Immature natural killer cell (primary cell): ENCODE measurements at places on chromosomes 6 and 20.

DNA sequence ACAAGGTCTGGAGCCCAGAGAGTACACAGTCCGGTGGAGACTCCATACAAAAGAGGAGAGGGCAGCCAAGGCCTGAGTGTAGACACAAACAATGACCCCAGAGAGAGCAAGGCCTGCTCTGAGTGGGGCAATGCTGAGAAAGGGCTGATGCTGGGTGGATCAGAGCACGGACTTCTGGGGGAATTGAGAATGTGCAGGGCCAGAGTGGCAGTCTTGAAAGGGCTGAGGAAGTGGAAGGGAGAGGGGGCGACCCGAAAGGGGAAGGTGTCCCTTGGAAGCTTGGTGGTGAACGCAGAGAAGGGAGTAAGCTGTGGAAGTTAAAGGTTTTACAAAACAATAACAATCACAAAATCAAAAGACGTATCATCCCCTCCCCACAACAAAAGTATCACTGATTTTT, 12.0 kb upstream of the GRM4 start:
- no peak for DNase-seq

- no peak for DNase-seq
Measured at GRCh38 chr20:60867589-60867988, 384.5 kb upstream of the CDH4 start.

GRCh38 chr6:24915641-24916040, 20.1 kb downstream of the RIPOR2 start:
- no peak for DNase-seq

DNA sequence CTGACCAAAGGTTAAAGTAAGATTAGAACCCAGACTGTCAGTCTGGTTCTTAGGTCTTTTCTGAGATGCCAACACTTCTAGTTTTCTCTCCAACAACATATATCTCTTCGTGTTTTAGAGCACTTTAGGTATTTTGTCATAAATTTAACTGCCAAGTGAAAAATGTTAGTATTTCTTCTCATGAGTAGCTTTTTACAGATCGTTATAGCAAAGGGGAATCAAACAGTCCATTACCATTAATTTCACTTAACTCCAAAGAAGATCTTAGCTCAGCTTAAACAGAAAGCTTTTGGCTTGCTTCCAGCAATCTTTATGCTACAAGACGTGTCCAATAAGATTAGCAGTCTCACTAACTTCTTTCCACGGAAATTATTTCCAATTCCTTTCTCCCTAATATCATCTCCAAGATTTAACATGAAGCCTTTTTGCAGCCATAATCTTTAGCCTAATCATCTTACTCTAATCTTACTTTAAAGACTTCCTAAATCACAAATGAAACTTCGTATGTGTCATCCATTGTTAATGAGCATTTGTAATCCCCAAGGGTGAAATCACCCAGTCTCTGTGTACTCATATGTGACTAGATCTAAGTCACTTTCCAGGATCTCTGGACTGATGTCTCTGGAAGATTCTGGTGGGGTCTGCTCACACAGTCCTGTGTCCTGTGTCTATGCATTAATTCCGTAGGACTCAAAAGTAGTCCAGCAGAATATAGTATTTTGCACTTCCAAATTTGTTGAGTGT, 38.7 kb downstream of the MOXD1 start:
- DNase-seq, result no peak

DNA sequence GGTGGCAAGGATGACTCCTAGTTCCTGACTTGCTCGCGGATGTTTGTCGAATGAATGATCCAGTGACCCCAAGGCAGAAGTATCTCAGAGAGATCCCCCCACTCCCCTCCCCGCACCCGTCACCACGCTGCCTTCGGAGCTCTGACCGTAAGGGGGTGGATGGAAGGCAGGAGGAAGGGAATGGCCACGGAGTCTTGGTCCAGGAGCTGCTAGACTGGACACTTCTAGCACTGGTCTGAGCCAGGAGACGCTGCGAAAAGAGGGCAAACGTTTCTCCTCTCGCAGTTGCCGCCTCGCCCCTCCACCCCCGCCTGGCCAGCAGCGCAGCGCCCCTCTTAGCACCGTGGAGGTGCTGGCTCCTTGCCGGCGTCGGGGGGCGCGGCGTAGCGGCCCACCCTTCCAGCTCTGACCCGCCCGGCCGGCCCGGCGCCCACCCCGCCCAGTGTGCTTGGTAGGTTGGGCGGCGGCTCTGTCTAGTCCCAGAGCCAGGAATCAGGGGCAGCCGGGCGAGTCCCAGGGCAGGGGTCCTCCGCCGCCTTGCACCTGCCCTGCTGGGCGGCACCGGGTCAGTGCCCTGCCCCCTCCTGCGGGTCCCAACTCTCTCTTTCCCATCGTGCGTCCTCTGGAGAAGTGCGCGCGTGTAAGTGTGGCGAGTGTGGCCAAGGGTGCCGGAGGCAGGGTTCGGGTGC, 2.4 kb upstream of the DBNDD2 start:
- no peak for DNase-seq

DNA sequence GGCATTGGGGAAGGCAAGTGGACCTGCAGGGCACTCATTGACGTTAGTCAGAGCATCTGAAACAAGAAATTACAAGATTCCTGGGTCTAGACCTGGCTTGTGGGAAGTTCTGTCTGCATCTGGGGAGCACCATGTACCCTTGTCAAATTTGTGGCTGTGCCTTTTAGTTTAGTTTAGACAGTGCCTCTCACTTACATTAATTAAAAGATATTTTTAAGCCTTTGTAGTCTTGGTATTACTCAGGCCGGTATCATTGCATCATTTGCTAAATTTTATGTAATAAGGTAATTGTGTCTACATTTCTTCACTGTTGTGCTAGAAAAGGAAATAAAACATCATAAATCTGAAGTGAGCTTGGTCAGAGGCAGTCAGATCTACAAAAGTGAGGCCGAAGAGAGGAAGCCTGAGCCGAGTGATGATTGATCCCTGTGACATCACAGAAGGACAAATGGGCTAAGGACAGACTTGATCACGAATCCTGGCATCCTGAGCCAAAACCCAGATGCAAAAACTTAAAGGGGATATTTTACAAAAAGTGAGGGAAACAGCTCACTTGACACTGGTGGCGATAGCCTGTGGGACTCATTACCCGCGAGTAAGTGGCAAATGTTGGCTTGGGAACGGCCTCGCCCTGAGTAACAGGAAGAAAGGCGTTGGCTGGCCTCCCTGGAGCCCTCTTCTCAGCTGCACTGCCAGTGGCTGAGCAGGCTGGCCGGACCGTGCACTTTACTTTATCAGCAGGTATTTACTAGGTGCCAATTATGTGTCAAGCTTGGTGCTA, 106.5 kb downstream of the TCP11 start:
- DNase-seq, result no peak

- DNase-seq, result no peak
Measured at GRCh38 chr20:51277961-51278360, 255.1 kb upstream of the KCNG1 start.

- no peak for DNase-seq
Measured at GRCh38 chr6:34615574-34616226, 59.6 kb upstream of the SPDEF start.

GRCh38 chr6:46452312-46452917, 38.8 kb downstream of the RCAN2 start:
- DNase-seq, result no peak

GRCh38 chr6:31749301-31750036, 9.7 kb downstream of the MSH5 start:
- no peak for DNase-seq

DNA sequence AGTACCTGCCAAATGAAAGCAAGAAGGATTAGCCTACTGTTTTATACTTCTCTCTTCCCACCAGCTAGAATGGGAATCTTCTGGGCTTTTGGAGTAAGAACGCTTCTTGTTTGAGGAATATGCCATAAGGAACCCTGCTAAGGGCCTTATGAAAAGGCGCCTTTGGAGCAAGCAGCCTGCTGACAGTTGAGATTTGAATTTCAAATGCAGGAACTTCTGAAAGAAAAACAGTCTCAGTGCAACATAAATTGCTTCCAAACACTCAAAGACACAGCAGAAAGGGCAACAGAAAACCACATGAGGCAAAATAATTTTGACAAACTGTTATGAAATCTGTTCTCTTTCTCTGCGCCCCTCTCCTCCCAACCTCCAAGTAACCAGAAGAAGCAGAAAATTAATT, 149.4 kb upstream of the B3GAT2 start:
- DNase-seq, result no peak

DNA sequence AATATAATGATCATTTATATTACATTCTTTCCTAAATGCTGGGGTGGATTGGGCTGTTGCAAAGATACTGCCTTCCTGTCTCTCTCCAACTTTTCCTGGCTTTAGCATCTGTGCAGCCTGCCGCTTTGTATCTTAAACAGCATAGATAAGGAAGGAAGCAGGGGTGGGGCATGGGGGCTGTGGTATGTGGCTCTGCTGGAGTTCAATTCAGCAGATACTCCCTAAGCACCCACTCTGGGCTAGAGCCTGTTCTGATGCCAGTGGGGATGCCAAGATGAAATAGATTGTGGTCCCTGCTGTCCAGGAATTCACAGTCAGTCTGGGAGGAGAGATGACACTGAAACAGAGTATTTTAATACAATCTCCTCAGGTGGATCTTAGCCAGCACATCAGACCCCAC, 56.8 kb downstream of the EIF2S2 start:
- DNase-seq, result no peak

DNA sequence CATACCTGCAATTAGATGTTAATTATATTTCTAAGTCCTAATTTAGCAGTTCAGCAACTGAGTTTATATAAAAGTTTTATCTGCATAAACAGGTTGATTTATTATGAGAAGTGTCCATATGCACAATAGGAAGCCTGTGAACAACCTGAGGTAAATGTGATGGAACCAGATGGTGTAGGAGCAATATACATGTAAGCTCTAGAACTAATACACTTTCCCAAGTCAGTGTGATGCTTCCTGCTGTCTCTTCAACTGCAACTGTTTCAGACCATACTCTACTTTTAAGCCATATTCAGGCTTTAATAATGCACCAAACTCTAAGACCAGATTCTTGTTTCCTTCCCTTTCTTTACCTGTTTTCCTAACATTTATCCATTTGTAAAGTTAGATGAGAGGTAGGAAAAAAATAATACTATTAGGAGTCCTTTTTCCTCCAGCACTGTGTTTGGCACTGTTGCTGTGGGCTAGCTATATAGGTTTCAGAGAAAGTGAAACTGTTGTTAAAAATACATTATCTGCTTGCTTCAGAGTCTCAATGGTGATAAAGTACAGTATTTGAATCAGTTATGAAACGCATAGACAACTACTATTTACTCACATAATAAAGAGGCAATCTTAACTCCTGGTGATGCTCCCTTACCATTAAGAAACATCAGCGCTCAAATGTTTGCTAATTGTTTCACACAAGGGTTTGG, 1009.3 kb downstream of the GRIK2 start:
- DNase-seq, result no peak
